ENCODE measurements at places on chromosomes 5 and 9.

- no peak for DNase-seq
These were observed 39.3 kb upstream of the ANKRD33B start for GRCh38 chr5:10524376-10525123.

DNA sequence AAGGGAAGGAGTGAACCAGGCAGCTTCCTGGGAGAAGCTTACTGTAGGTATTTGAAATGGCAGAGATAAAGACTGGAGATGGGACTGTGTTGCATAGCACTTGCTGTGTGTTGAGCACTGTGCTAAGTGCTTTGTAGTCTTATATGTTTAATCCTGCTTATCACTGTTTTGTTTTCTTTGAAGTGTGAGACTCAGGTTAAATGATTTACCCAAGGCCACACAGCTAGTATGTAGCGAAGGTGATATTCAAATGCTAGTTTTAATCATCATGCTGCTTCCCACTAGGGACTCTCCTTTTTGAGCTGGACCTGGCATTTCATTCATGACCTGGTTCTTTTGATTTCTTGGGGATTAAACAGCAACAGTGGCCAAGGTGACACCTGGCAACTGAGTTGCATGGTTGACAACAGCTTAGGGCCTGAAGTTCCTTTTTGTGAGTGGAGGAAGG is 35.3 kb upstream of the SPRY4 start:
- DNase-seq = no peak

DNA sequence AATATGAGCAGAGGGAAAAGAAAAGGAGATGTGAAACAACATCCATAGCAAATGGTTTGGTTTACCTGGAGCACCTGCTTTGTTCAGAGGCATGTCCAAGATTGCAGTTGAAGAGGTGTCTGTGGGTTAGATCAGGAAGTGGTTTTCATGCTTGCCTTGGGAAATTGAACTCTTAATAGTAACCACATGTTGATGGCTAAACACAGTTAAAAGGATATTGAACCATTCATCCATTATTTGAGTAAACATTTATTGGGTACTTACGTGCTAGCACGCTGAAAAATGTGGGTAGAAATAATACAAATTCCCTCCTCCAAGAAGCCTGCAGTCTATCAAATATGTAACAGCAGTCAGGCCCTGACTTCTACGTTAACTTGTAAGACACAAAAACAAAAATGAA is 235.7 kb upstream of the TNC start:
- DNase-seq = no peak

DNA sequence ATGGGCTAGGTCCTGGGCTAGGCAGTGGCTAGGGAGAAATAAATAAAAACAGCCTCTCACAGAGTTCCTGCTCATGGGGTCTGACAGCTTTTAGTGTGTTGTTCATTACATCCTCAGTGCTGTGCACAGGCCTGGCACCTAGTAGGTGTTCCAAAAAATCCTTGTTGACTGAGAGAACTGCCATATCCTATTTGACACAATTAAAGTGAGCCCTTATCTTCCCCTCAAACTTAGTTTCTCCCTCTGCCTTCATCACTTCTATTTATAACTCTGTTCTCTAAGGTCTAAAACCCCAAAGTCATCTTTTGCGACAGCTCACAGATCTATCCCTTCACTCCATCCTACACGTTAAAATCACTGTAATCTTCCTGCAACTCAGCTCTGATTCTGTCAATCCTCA is 549.1 kb upstream of the DAP start:
- no peak for DNase-seq

DNA sequence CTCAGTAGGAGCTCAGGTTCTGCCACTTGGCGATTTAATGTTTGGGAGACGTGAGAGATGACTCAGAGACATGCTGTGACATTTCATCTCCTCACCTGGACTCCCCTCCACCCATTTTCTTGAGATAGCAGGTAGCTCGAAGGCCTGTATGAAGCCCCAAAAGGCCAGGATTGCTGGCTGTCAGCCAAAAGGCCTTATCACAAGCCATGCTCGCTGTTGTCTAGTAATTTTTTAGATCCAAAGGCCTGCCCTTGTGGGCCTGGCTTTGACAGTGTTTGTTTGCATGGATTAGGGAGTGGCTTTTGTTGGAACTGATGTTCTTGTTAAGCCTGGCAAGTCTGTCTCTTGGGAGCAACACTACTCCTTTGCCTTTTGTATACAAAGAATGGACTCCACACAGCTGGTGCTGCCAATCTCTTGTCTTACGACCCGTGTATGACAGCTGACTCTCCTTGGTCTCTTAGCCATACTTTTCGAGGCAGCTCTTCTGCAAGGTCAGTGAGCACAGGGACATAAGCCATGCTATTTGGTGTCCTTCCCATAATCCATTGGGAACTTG is 22.7 kb downstream of the CAVIN4 start:
- DNase-seq = peak; percentile 94

- DNase-seq = no peak
These were observed 95.1 kb downstream of the HRH2 start for GRCh38 chr5:175752826-175753535.

- no peak for DNase-seq
These were observed 826 bp downstream of the GPRIN1 start for GRCh38 chr5:176608937-176609723.
